Activated CD4-positive, alpha-beta T cell treated with anti-CD3 and anti-CD28 coated beads, Interleukin-2, amount 10 ng/mL, durations not matched to agents 7 days and 5 days (primary cell): ENCODE measurements at places on chromosomes 16 and 17. TPM values are rescaled to one million over a fixed set of nuclear protein-coding genes. Genes with fewer than 3 reads are reported as not detected.

SSTR5 gene
- not detected for total RNA-seq

TLCD3B gene
- total RNA-seq: 7.2 TPM

GPR179 gene
- total RNA-seq: not detected

CACNA1G gene
- total RNA-seq: not detected

ADAD2 gene
- total RNA-seq: not detected

MYO19 gene
- 125 TPM for total RNA-seq

TRIM47 gene
- 43.4 TPM for total RNA-seq
